ENCODE measurements at places on chromosomes 12 and 14.

GRCh38 chr12:18683327-18684013, 54.3 kb downstream of the PLCZ1 start:
- DNase-seq = no peak

DNA sequence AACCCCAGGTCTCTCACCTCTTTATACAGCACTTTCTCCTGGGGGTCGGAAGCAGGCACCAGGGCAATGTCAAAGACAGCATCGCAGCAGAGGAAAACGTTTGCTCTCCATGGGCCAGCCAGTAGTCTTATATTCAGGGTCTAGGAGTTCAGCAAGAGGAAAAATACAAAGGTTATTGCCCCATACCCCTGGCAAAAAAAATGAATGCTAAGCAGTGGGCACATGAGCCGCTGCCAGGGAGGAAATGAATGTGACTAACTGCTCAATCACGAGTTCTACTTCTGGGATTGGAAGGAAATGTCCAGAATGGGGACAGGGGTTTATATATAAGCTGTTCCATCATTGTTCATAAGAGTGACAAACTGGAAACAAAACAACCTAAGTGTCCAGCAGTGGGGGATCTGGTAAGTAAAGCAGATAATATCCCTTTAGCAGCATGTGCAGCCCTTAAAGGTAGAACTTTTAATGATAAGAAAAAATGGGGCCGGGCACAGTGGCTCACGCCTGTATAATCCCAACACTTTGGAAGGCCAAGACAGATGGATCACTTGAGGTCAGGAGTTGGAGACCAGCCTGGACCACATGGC, 53.8 kb downstream of the PHETA1 start:
- no peak for DNase-seq

GRCh38 chr14:80117876-80118275, 93.4 kb downstream of the DIO2 start:
- DNase-seq = peak; percentile 34

DNA sequence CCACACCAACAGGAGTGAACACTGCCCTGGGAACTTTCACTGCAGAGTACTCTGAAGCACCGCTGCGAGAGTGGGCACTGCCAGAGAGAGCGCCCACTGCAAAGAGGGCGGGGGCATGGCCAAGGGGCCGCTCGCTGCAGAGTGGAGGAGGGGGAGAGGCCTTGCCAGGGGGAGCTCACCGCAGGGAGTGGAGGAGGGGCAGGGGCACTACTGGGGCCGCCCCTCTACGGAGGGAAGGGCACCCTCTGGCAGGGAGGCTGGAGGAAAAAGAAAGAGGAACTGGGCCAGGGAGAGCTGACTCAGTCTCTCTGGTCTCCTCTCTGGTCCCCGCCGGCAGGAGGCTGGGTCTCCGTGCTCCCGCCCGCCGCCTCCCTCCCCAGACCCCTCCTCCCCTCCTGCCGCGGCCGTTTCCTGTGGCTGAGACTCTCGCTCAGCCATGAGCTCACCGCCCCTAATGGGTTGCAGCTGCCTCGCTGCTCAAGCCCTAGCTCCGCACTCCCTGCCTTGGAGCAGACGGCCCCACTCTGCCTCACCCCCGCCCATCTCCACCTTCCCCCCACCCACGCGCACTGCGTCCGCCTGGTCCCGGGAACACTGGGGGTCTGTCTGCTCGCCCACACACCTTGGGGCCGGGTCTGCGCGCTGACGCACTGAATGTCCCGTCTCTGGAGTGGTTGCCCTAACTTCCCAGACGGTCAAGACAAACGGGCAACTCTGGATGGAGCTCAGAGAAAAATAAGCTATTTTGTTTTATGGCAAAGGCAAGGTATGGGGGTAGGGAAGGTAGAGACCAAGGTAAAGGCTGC, 1.3 kb downstream of the ARHGEF40 start:
- DNase-seq = peak; percentile 83

DNA sequence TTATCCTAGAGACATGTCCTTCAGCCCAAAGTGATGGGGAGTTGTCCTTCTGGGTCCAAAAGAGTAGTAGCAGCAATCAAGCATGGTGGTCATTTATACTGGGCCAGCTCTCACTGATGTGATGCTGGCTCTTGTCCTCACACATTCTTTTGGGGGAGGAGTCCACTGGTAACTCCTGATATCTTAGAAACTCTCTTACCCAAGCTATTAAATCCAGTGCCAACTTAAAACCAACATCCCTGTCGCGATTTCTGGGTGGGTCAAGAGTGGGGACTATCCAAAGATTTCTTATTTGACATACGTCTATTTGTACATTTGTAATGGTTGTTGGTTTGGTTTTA, 24.6 kb downstream of the DDX47 start:
- no peak for DNase-seq

DNA sequence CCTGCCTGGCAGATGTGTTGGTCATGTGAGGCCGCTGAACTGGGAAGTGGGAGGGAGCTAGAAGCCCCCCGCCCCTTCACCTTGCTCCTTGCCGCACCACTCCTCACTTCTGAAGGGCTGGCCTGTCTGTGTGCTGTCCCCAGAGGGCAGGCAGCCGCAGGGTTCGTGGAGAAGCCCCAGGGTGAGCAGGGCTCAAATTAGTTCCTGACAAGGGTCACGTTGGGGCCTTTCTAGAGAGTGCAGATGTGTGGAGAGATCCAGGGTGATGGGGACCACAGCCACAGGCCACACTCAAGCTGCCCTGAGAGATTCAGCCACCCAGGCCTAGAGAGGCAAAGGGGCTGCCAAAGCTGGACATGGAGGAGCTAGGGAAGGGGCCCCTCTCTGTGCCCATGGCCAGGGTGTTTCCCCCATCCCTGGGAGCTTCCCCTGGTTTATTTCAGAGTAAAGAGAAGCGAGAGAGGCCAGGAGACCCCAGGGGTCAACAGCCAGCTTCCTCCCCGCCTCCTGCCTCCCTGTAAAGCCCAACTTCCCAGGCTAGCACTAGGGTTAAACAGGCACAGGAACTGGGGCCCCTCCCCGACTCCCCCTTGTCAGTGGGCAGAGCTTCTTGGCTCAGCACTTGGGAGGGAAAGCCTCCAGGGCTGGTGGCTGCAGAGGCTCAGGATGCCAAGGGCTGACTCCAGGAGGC, 16.2 kb downstream of the SLC25A29 start:
- no peak for DNase-seq

DNA sequence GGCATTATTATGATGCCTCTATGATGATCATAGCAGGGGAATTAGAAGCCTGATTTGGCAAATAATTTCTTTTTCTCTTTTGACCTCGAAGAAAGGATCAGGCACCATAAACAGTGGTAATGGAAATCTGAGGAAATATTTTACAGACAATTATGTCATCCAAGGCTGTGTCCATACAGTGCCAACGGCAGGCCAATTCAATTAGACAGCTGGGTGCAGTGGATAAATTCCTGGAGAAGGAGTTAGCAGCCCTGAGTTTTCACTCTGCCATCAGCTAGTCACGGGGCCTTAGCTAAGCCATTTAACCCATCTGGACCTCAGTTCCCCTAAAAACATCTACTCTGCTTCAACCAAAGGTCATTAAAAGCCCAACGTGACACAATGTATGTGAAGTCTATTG, 4.1 kb downstream of the TPH2 start:
- no peak for DNase-seq

Measured in NCI-H2171 (cell line).